ENCODE measurements at places on chromosomes 3 and 15. TPM values are rescaled to one million over a fixed set of nuclear protein-coding genes. Genes with fewer than 3 reads are reported as not detected.

The DUOXA2 gene
- not detected for polyA plus RNA-seq

The USP19 gene
- polyA plus RNA-seq: 18.1 TPM

The GOLGA6L10 gene
- polyA plus RNA-seq: 5.3 TPM

The STAC gene
- 0.28 TPM for polyA plus RNA-seq

The SLCO3A1 gene
- 40.6 TPM for polyA plus RNA-seq

The PIGBOS1 gene
- 20.5 TPM for polyA plus RNA-seq

The CLEC3B gene
- polyA plus RNA-seq: 179 TPM

The NMB gene
- polyA plus RNA-seq: 2.3 TPM

The C3orf70 gene
- polyA plus RNA-seq: 0.75 TPM

The TUBGCP5 gene
- 5.2 TPM for polyA plus RNA-seq

The MYO5C gene
- polyA plus RNA-seq: 0.75 TPM

The MORC1 gene
- polyA plus RNA-seq: not detected

The CD80 gene
- 0.01 TPM for polyA plus RNA-seq

The SETD5 gene
- polyA plus RNA-seq: 42.7 TPM

The CDHR4 gene
- polyA plus RNA-seq: 0.80 TPM
